H9 (cell line): ENCODE measurements at places on chromosomes 3 and 15. TPM values are rescaled to one million over a fixed set of nuclear protein-coding genes. Genes with fewer than 3 reads are reported as not detected.
A peak's percentile ranks its signal among the peaks of the same experiment; 100 is the strongest.

SI gene
- total RNA-seq: not detected in 2 replicates

CCR2 gene
- total RNA-seq: not detected in 2 replicates

DNA sequence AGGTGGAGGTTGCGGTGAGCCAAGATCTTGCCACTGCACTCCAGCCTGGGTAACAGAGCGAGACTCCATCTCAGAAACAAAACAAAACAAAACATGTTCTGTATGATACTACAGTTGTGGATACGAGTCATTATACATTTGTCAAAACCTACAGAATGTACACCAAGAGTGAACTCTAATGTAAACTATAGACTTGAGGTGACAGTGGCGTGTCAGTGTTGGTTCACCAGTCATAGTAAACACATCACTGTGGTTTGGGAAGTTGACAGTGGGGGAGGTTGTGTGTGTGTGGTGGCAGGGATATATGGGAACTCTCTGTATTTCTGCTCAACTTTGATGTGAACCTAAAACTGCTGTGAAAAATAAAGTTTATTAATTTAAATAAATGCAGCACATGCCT is 33.0 kb upstream of the GNB5 start:
- DNase-seq: no peak

DNA sequence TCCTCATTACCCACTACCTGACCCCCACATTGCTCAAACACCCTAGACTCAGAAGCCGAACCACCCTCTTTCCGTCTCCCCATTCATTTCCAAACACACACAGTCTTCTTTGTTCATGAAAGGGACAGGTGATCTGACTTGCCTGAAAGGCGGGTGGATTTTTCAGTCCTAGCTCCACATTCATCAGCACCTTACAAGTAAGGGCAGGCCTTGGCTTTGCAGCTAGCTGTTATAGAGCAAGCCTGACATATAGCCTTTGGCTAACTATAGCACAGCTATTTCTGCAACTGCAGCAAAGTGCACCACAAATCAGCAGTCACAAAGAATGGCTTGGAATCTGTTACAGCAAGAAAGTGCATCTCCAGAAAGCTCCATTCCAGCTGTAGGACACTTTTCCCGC is 139.8 kb downstream of the XXYLT1 start:
- DNase-seq: no peak

DNA sequence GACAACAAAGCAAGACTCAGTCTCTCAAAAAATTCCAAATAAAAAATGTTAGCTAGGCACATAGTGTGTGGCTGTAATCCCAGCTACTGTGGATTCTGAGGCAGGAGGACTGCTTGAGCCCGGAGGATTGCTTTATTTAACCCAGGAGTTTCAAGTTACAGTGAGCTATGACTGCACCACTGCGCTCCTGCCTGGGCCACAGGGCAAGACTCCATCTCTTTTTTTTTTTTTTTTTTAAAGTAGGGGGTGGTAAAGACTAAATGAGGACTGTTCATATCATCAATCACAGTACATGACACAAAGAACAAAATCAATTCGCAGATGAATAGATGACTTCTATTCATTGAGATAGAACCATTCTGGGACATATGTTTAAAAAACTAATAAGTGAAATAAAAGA is 48.1 kb downstream of the ACAP2 start:
- DNase-seq: no peak

DNA sequence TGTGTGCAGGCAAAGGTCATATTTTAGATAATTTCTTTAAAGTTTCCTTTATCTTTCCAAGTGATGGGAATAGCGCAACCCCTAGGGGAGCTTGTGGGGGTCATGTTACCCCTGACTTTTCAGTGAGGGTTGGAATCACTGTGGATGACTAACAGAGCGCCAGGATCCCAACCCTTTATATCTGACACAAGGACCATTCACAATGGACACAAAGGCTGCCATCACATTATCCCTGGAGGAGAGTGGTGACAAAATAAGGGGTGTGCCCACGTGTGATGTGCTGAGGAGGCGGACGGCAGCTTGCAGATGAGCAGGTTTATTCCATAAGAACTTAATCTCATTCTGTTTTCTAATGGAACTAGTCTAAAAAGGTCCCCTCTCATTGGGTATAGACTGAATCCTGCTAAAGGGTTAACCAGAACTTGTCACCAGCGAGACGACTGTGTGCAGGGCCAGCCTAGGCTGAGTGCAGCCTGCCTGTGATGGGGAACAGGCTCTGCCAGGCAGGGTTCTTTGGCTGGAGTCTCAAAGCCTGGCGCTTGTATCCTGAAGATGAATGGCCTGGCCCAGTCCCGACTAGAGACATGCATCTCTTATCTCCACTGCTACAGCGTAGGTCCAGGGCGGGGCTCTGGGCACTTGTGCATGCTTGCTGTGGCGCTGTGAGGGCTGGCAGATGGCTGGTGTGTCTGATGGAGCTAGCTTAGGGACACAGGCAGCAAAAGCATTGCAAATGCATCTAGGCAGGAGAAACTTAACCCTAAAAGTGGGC is 50.2 kb downstream of the CHDH start:
- no peak for DNase-seq

- DNase-seq: no peak
These were observed 77.3 kb downstream of the HCN4 start for GRCh38 chr15:73291441-73291840.

DNA sequence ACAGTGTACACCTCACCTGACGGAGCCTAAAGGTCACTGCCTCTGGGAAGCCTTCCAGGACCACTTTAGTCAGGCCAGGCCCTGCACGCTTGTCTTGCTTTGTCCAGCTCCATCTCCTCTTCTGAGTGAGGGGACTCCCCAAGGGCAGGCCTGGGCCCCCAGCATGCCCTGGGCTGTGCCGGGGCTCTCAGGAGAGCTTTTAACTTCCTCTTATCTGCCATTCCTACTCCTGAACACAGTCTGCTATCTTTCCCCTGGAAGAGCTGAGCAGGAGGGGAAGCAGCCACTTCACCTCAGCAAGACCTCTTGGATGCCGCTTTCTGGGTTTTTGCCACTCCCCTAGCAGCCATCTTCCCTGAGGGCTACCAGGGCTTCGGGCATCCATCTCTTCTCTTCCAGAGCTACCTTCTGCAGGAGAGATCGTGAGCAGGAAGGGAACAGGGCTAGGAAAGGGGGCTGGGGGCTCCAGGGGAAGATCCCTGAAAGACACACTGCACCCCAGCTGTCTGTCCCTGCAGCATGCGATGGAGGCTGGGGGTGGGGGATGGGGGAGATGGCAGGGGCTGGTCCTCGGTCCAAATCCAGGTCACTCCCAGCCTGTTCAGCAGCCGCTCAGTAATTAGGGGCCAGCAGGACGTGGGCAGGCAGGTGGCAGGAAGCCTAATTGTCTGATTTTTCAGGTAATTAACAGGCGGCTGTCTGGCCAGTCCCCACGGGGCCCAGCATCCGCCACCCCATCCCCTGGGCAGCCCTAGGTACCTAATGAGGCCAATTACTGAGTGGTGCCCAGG is 19.9 kb upstream of the RPL29 start:
- DNase-seq: no peak

- DNase-seq: no peak
These were observed 388.0 kb downstream of the ZBTB20 start for GRCh38 chr3:114758831-114759699.

DNA sequence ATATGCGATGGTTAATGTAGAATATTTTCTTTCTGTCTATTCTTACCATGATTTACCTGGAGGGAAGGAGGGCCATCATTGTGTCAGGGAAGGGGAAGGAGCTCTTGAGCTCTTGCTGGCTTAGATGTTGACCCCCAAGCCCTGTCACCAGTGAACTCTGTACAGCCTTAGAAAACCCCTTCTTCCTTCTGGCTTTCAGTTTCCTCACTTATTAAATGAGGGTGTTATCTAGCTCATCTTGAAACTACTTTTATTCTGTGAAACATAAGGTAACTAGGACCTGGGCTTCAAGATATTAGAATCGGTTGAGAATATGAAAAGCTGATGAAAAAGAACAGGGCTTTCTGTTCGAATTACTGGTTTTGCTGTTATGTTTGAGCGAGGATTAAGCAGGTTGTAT is 25.1 kb upstream of the UTS2B start:
- no peak for DNase-seq

DNA sequence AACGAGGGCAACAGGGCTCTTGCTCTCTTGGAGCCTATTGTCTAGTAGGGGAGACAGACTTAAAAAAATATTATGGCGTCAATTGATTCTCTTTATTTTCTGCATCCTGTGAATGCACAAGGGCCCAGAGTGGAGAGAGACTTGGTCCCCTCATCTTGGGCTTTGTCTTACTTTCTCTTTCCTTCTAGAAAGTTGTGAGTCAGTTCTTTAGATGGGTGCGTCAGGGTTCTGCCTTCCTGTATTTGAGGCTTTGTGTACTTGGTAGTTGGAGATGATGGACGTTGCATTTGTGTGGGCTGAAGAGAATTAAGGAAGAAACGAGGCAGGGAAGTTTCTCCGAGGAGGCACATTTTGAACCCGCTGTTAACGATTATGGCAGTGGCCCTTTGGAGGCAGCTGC is 52.9 kb downstream of the CACNA1D start:
- DNase-seq: no peak

DNA sequence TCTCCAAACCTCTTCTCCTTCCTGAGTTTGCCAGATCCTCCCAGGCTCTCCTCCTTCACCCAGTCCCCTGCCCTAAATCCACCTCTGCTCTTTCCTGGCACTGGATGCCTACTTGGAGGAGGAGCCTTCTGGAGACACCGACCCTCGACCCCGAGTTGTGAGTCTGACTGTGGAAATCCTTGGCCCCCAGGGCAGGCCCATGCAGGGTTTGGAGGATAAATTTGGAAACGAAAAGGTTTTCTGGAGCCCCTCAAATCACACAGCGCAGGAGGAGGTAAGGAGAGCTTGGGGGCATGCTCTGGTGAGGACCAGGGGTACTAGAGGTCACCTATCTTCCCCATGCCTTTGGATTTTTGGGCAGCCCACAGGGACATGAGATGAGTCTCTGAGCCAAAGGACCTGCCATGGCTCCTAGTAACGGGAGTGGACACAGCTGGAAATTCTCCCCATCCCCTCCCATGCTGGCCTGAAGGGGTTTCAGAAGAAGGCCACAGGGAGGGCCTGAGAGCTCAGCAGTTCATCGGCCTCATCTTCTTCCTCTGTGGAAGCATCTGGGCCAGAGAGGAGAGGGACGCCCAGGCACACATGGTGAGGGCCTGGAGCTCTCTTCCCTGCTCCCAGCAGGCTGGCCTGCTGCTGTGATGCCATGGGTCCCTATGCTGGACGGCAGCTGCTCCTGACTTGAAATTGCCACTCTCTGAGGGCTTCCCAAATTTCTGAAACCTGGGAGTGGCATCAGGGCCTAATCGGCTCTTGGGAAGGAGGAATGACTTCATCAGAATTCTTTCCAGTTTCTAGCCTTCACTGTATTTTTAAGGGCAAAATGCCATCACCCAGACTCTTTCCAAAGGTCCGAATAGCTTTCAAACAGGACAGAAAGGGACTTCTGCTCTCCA is 68.6 kb upstream of the ITGA11 start:
- peak; percentile 18 for DNase-seq

DNA sequence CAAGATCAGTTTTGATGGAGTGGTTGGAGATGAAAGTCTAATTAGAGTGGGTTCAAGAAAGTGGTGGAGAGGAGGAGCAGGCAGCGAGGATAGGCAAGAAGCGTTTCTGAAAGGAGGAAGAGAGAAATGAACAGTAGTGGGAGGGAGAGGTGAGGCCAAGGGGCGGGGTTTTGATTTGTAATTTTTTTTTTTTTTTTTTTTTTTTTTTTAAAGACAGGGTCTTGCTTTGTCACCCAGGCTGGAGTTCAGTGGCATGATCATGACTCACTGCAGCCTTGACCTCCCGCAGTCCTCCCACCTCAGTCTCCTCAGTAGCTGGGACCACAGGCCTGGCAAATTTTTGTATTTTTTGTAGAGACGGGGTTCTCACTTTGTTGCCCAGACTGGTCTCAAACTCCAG is 36.6 kb downstream of the MRAS start:
- DNase-seq: no peak
